ENCODE measurements at places on chromosomes 1 and 21. TPM values are rescaled to one million over a fixed set of nuclear protein-coding genes. Genes with fewer than 3 reads are reported as not detected.

The GCSAML gene
- not detected for total RNA-seq

The RGS1 gene
- not detected for total RNA-seq

The IFI6 gene
- total RNA-seq = 5.1 TPM

The C1orf105 gene
- total RNA-seq = not detected

The CFHR1 gene
- total RNA-seq = not detected

The SPATA21 gene
- total RNA-seq = not detected

The TNFSF4 gene
- 1.1 TPM for total RNA-seq

The MACO1 gene
- 12.9 TPM for total RNA-seq

The SRSF11 gene
- total RNA-seq = 43.7 TPM

The ARL8A gene
- 21.4 TPM for total RNA-seq

All from airway epithelial cell (primary cell).